ENCODE measurements at places on chromosomes 1 and 21. TPM values are rescaled to one million over a fixed set of nuclear protein-coding genes. Genes with fewer than 3 reads are reported as not detected.

Gene TMEM82
- not detected for total RNA-seq

DNA sequence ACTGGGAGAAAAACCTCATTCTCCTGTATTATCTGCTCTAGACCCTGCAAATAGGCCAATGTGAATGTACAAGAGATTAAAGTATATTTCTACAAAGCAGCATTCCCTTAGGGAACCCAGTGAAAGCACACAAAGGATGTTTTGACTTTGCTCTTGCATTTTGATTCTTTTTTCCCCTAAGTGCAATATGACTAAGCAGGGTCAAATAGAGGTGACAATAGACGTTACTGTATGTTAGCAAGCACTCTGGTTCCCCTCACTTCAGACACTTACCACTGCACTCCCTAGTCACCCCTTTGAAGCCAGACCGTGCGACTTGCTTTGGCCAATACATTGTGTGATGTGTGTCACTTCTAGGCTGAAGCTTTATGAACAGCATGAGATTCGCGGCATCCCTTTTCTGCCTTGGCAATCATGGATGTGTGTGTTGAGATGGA lies 209.7 kb downstream of the RHOU start:
- no peak overlapping the region for H3K4me3 ChIP-seq
- H3K27ac ChIP-seq, result no peak overlapping the region
- DNase-seq, result no peak

DNA sequence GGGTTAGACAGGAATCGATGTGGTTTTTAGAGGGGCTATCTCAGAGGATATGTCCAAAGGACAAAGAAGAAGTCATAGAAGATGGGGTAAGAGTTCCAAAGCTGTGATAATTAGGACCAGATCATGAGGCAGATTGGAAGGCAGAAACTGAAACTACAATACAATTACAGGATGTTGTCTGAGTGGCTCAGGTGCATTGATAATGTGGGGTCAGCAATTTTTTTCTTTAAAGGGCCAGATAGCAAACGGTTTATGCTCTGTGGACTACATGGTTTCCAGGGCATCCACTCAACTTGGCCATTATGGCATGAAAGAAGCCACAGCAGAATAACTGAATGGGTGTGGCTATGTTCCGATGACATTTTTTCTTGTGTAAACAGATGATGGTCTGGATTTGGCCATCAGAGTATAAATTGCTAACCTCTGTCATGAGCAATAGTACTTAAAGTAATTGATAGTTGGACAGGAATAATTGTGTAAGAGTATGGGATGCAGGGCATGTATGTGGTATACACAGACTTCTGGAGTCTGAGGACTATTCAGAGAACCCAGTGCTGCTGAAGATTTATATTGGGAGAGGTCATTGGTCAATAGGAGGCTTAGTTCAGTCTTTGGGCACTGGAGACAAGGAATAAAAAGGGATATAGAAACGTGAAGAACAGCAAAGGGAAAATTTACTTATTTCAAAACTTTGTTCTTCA lies 198.4 kb upstream of the ADGRL4 start:
- H3K4me3 ChIP-seq, result no peak overlapping the region
- no peak overlapping the region for H3K27ac ChIP-seq
- H3K27me3 ChIP-seq, result no peaks in the 10 kb centered on the region
- no peaks in the 10 kb centered on the region for H3K4me1 ChIP-seq

DNA sequence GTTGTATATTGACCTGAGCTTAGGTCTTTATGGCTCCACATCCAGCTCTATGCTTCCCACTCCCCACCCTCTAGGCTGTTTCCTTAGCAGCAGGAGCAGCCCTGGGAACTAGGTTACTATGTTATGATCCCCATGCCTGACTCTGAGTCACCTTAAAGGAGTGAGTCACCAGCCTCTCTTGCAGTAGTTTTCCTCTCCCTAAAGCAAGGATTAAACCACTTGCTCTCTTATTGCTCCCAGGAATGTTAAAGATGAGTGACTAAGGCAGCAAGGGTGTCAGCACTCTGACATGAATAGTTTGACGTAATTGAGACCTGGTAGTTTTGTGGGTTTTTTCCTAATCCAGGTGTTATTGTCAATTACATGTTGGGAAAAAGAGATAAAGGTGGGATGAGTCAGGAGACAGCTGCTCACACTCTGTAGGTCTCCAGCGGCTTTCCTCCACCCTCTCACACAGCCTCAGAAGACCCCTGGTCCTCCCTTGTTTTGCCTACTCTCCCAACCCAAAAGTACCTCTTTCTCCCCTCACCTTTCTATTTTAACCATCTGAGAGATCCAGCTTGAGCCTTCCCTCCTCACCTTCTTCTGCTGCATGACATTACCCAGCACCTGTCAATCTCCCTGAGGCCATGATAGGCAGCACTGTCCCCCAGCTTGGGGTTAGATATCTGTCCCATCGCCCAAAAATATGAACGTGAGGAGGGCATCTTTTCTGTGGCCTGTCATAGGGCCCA lies 369.1 kb upstream of the VAMP3 start:
- H3K27ac ChIP-seq, result no peak overlapping the region
- no peaks in the 10 kb centered on the region for H3K36me3 ChIP-seq
- no peaks in the 10 kb centered on the region for H3K27me3 ChIP-seq
- no peak overlapping the region for H3K4me3 ChIP-seq
- DNase-seq, result peak; percentile 18

Gene FCAMR
- total RNA-seq, result not detected

DNA sequence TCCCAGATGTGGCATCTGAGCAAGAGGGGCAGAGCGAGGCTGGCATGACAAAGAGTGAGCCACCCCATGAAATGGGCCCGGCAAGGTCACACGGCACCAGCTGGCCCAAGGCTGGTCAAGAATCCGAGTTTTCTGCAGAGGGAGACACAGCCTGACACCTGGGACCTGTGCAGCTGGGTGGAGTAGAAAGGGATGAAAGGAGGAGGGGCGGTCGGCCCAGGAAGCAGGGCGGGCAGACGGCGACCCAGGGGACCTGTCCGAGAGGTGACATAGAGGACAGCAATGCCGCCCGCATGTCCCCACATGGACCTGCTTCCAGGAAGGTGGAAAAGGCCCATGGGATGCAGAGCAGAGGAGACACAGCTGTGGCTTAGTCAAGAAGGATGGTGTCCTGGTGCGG lies 137.7 kb downstream of the PRDM16 start:
- no peaks in the 10 kb centered on the region for H3K4me1 ChIP-seq
- peak; percentile 52 for DNase-seq
- H3K27ac ChIP-seq, result no peak overlapping the region
- no peaks in the 10 kb centered on the region for H3K36me3 ChIP-seq

DNA sequence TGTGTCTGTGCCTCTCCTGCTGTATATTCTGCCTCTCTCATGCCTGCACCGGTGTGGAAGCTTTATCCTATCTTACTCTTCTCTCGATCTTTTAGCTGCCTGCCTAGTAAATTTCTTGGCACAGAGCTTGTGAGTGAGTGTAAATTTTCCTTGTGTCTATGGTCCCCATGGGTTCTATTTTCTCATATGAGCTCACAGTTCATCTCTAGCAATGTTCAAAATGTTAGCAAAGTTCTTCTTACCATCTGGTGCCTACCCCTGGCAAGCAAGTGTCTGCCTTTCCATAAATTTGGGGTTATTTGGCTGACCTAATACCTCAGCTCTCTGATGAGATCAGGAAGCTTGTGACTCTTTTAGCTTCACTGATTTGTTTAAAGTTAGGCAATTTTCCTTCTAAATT lies 572.1 kb upstream of the BRINP3 start:
- H3K4me3 ChIP-seq, result no peak overlapping the region
- no peak overlapping the region for H3K27ac ChIP-seq
- H3K36me3 ChIP-seq, result no peaks in the 10 kb centered on the region
- no peaks in the 10 kb centered on the region for H3K4me1 ChIP-seq
- DNase-seq, result no peak

Gene RIIAD1
- total RNA-seq, result 7.4 TPM

GRCh38 chr1:29133861-29134694 lies 10.4 kb upstream of the TMEM200B start:
- no peak overlapping the region for H3K4me3 ChIP-seq
- no peaks in the 10 kb centered on the region for H3K27me3 ChIP-seq

- no peak overlapping the region for H3K27ac ChIP-seq
- no peak overlapping the region for H3K4me3 ChIP-seq
- DNase-seq, result no peak
- H3K4me1 ChIP-seq, result peaks cover 5% of the 10 kb centered on the region
Measured at GRCh38 chr1:147492207-147492606, 49.1 kb upstream of the BCL9 start.

GRCh38 chr1:10438677-10439163 lies 8.5 kb downstream of the CENPS start:
- peaks cover 7% of the 10 kb centered on the region for H3K36me3 ChIP-seq
- no peaks in the 10 kb centered on the region for H3K27me3 ChIP-seq
- H3K27ac ChIP-seq, result no peak overlapping the region
- H3K4me3 ChIP-seq, result no peak overlapping the region
- H3K4me1 ChIP-seq, result no peaks in the 10 kb centered on the region

Gene ADAMTS5
- under 0.01 TPM for total RNA-seq

Gene LIN28A
- 1.2 TPM for total RNA-seq

DNA sequence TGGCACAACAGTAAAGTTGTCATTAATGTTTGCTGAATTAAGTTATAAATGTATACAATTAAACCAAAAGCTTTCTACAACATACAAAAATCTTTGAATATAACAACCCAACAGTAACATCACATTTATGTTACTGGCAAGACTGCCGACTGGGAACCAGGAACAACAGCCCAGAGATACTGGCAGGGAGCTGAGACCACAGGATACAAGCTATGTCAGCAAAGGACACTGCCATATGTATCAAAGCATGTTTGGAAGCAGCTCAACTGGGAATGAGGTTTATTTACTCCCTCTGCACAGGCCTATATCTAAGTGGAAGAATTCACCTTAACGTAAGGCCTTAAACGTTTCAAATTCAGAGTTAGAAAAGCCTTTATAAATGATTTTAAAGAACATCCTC lies 50.4 kb downstream of the ARHGAP29 start:
- no peak overlapping the region for H3K27ac ChIP-seq
- peaks cover 4% of the 10 kb centered on the region for H3K36me3 ChIP-seq
- no peak overlapping the region for H3K4me3 ChIP-seq

Data from upper lobe of left lung (tissue), 6 donors.